ENCODE measurements at places on chromosomes 2 and 18. TPM values are rescaled to one million over a fixed set of nuclear protein-coding genes. Genes with fewer than 3 reads are reported as not detected.

DNA sequence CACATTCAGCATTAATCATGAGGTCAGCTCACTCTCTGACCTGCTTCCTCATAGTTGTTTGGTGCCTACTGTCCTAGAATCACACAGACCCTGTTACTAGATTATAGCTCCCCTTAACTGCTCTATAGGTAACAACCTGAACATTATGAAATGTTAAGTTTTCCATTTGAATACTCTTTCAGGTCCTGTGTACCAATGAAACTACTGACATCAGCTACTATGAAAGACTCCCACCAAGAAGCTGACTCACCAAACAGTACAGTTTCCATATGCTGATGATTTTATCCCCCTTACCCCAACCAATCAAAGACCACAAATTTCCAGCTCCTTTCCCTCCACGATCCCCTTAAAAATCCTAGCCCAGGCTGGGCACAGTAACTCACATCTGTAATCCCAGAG, 56.3 kb downstream of the SRBD1 start:
- DNase-seq, result no peak

GRCh38 chr18:79905389-79905911, 46.0 kb downstream of the SLC66A2 start:
- no peak for DNase-seq

- peak; percentile 43 for DNase-seq
Measured at GRCh38 chr2:224882291-224883171, 159.7 kb downstream of the DOCK10 start.

DNA sequence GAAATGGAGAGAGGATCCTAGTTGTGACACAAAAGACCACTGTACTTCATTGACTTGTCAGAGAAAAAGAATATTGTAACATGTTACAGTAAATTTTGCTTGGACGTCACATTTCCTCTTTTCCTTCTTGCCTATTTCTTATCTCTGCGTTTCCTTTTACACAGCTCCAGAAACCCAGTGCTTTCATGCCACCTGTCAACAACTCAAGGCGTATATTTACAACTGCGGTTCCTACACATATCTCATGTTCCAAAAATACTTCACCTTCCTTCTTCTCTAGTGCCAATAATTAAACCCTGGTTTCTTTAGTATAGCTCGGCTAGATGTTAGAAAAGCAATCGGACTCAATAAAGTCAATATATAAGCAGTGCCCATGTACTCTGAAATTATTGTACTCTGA, 911.5 kb upstream of the FSHR start:
- no peak for DNase-seq

- no peak for DNase-seq
Measured at GRCh38 chr2:211391189-211391567, 834.8 kb downstream of the CPS1 start.

GRCh38 chr2:66488946-66489345, 54.0 kb downstream of the MEIS1 start:
- DNase-seq, result no peak

DNA sequence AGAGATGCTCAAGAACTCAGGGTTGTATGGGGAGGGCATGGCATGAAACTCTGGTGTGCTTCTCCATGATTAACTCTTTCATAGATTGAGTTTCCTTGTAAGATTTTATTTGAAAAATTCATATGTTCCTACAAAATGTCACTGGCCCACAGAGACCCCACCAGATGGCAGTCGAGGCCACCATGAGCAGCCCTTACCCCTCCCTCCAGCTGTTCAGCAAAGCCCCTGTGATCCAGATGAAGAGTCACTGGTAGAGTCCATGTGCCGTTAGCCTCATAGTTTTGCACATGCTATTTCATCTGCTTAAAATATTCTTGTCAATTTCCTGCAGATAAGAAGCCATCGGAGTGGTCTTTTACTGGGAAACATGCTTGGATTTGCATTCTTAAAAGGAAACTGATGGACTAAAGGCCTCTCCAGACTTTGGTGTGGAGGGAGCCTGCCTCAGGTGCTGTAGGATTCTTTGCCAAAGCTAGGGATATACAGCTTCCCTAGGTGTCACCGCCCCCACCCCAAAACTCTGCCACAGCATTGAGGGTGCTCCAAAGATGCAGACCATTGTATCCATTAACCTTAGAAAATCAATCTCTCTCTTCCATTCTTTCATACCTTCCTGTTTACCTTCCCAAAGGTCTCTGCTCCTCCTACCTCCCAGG, 18.8 kb downstream of the ZNF385B start:
- DNase-seq, result peak; percentile 54

- DNase-seq, result no peak
Measured at GRCh38 chr2:105953942-105954341, 209.2 kb downstream of the NCK2 start.

DNA sequence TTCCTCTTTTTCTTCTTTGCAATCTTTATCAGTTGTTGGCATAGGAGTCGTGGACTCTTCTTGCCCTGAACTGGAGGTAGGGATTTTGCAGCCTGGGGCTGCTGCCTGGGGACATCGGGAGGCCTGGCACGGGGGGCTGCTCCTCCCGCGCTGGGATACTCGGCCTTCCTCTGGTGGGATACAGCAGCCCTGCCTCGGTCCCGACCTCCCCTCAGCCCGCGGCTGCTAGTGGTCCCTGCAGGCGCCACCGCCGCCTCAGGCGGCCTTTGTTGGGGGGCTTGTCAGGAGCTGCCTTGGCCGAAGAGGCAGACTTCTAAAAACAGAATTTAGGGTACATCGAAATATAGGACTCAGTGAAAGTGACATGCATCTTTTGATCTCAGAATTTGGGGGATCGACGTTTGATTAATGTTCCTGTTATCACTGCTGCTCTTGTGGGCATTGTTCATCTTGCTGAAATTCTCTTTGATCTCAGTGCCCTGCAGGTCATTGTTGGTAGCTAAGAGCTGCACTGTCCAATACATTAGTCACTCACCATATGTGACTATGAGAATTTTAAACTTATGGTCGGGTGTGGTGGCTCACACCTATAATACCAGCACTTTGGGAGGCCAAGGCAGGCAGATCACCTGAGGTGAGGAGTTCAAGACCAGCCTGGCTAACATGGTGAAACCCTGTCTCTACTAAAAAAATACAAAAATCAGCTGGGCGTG, 16.3 kb downstream of the POLR2D start:
- no peak for DNase-seq

- peak; percentile 71 for DNase-seq
Measured at GRCh38 chr2:54473851-54474250, 17.7 kb downstream of the SPTBN1 start.

DNA sequence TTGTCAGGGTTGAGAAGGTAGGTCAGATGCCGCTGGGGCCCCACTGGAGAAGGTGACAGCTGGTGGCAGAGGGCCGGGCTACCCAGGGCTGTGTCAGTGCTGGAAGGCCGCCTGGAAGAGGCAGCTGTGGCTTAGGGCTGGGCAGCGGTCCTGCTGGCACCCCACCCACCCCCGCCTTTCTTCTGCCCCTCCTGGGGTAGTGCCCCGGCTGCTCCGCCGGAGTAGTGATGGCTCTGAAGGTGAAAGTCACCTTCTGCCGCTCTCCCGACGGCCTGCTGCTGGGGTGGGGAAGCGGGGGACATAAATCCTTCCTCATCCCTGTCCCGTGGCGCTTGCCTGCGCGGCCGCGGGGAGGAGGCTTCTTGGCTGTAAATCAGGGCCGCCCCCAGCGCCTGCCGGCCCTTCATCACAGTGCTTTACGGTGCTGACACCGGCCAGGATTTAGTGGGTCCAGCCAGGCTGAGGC, 332.2 kb downstream of the DYSF start:
- peak; percentile 49 for DNase-seq

- DNase-seq, result no peak
Measured at GRCh38 chr2:29401994-29402393, 286.8 kb downstream of the CLIP4 start.

DNA sequence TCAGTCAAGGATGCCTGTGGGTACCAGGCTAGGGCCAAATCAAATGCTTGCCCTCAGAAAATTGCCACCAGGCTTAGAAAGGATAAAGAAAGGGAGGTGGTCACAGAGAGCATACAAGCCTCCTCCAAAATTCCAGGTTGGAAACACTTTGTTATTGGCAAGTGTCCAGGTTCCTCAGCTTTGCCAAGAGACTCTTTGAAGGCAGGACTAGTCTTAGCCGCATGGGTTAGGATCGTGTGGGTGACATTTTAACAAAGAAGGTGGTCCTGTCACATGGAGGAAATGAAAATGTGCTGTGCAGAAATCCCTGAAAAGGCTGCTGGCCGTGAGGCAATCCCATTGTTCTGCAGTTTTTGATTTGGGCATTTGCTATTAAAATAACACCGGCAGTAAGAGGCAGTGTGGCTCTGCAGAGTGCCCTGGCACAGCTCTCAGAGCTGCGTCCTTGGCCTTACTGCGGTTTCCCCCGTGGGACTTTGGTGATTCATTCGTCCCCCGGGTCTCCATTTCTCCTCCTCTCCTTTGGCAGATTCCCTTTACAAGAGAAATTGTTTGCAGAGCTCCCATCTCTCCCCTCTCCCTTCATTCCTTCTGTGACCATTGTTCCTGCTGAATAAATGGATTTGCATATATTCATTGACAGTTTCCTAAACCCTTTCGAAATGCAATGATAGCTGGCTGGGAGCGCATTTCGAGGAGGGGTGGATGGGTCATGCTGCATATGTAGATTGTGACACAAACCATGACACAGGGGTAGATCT, 187.3 kb downstream of the VAPA start:
- peak; percentile 44 for DNase-seq

DNA sequence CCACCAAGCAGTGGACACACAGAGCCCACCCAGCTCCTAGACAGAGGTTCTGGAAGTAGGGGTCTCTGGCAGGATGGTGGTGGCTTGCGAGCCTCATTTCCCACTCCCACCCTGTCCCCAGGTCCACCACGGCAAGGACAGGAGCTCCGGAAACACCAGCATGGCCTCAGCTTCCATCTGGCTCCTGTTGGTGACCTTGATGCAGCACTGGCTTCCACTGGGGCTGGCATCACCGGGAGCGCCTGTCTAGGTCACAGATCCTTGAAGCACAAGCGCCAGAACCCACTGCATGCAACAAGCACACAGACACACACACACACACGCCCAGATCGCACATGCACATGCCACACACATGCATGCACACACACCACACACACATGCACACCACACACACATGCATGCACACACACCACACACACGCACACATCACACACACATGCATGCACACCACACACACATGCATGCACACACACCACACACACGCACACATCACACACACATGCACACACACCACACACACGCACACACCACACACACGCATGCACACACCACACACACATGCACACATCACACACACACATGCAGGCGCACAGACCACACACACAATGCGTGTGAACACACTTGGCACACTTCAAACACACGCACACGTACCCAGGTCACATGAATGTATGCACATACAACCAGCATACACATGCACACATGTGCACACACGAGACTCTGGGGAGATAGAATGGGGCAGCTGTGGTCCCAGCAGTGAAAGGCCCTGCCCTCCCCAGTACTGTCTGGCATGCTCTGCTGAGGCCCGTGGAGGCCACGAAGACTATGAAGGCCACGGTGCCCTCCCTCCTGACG, 63.7 kb downstream of the TWIST2 start:
- DNase-seq, result peak; percentile 28

- no peak for DNase-seq
Measured at GRCh38 chr2:176873403-176873802, 339.2 kb upstream of the HNRNPA3 start.

GRCh38 chr2:240363746-240364581, 71.5 kb upstream of the GPC1 start:
- peak; percentile 48 for DNase-seq

GRCh38 chr2:2057125-2057721, 273.9 kb downstream of the MYT1L start:
- no peak for DNase-seq

DNA sequence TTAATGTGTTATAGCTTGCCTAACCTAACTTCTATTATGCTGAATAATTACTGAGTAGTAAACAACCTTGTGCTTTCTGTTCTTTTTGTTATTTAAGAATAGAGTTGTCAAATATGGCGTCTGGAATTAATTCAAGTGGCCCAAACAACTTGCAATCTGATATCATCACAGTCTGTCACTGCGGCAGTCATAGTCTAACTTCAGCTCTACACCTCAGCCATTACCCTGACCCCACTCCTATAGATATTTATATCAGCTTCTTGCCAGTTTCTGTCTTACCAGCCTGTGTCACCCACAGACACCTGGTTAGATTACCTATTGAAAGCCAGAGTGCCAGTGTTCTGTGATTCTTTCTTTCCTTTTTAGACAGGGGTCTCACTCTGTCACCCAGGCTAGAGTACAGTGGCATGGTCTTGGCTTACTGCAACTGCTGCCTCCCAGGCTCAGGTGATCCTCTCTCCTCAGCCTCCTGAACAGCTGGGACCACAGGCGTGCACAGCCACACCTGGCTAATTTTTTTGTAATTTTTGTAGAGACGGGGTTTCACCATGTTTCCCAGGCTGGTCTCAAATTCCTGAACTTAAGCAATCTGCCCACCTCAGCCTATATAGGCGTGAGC, 14.1 kb upstream of the KLHL41 start:
- DNase-seq, result no peak

GRCh38 chr2:101881131-101881530, 110.6 kb upstream of the IL1R2 start:
- DNase-seq, result no peak

GRCh38 chr2:190887089-190887488, 6.5 kb downstream of the GLS start:
- DNase-seq, result no peak

DNA sequence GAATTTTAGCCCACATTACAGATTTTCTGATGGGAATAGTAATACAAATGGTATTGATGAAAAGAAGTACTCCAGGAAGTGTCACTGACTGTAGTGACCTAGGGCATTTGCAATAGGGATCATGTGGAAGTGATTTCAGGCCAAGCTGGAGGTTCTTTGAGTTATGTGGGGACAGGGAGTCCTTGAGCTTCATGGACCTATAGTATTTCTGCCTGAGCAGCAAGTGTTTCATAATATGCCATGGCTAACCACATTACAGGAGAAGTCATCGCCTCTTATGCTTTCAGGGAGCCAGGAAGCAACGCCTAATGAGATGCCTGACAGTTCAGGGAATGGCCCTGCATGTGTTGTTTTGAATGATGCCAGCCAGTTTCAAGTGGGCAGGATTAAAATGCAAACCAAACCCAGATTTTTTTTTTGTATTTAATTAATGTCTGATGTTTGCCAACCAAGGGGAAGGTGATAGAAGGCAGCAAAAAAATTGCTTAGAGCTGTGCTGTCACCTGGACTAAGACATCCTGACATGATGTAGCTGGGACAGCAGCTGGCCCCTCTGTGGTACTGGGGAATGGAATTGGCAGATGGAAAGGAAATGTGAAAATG, 109.5 kb downstream of the RAPGEF4 start:
- DNase-seq, result no peak

TGFA gene
- 0.19 TPM for total RNA-seq

SH2D6 gene
- 5.3 TPM for total RNA-seq

UGT1A1 gene
- not detected for total RNA-seq

COL5A2 gene
- total RNA-seq, result 285 TPM

KCNK3 gene
- total RNA-seq, result 1.1 TPM

IFT172 gene
- total RNA-seq, result 9.5 TPM

ARHGEF33 gene
- 0.26 TPM for total RNA-seq

NCKAP5 gene
- total RNA-seq, result 0.31 TPM

GDF7 gene
- not detected for total RNA-seq
